Ecto neural progenitor cell (in vitro differentiated cells): ENCODE measurements at places on chromosomes 2 and 18.

- no peak for DNase-seq
These were observed 362.3 kb downstream of the FIGN start for GRCh38 chr2:163373496-163373895.

GRCh38 chr2:216695401-216695821, at the start of gene IGFBP5:
Gene IGFBP5, minus strand, starts transcription at chr2:216695549. Its CDS starts 774 bp downstream, at chr2:216694775.
- peak; percentile 89 for DNase-seq

DNA sequence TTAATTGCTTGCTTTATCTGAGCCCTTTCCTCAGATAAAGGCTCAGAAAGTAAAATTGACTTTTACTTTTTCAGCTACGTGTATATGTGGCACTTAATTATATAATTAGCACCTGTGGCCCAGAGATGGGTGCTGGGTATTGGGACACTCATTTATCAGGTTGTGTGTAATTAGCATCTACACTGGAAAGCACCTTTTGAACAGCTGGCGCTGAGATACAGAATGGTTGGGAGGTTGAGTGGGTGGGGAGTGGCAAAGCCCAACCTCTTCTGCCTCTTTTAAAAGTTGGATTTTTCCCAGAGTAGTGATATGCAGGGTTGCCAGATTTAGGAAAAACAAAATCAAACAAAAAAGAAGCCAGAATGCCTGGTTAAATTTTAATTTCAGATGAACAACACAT, 23.9 kb downstream of the SPTBN1 start:
- DNase-seq: no peak

GRCh38 chr18:44637210-44638033, 43.3 kb upstream of the SETBP1 start:
- no peak for DNase-seq

DNA sequence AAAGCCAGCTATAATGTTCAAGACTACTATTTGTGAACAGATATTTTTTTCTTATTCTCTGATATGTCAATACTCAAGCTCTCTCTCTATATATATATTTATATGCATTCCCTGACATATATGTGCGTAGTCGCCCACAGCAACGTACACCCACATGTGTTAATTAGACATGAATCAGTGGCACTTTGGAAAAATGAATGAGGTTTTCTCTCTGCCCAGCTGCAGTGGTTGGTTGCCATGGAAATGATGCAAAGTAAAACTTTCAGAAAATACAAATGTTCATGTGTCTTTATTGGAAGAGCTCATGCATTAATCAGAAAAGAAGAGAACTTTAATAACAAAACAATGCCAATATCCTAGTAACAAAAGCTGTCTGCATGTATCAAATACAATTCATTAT, 34.7 kb downstream of the UNC80 start:
- no peak for DNase-seq

DNA sequence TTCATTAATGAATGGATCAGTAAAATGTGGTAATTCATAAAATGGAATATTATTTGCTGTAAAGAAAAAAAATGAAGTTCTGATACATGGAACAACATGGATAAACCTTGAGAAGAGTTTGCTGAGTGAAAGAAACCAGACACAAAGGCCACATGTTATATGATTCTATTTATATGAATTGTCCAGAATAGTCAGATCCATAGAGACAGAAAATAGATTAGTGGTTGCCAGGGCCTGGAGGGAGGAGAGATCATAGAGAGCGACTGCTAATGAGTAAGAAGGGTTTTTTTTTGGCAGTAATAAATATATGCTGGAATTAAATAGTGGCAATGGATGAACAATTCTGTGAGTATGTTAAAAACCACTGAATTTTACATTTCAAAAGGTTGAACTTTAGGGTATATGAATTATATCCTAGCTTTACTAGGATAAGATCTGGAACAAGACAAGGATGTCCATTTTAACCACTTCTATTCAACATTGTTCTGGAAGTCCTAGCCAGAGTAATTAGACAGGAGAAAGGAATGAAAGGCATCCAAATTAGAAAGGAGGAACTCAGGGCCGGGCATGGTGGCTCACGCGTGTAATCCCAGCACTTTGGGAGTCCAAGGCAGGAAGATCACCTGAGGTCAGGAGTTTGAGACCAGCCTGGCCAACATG, 48.8 kb downstream of the MAPRE2 start:
- no peak for DNase-seq

GRCh38 chr18:55001394-55002024, 42.2 kb upstream of the CCDC68 start:
- no peak for DNase-seq

- peak; percentile 48 for DNase-seq
These were observed 60.6 kb downstream of the IRS1 start for GRCh38 chr2:226738821-226739544.

GRCh38 chr2:240231838-240232244, 91.4 kb upstream of the OTOS start:
- DNase-seq: peak; percentile 43

GRCh38 chr2:5691221-5691984, 781 bp upstream of the SOX11 start:
- peak; percentile 89 for DNase-seq

- no peak for DNase-seq
These were observed 276.3 kb downstream of the RND3 start for GRCh38 chr2:150211164-150211631.

DNA sequence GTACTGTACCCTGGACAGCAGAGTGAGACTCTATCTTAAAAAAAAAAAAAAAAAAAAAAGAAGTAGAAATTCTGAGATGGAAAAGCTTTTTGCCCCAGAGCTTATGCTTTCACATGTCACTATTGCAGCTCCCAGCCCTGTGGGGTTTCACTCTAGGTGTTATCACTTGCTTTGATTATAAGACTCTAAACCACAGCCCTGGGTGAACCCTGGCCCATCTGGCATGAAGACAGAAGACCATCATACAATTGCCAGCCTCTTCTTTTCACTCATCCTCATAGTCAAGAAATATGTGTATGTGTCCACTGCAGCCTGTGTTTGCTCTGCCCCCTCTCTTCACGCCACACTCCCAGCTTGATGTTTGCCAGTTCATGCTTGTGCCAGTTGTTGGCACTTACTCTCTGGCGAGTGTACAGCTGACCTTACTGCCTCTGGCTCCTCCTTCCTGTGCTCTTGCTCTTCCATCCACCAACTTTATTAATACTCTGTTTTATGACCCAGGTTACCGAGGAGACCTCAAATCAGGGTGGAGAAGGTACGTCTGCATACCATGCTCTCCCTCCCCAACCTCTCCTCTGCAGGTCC, 136.7 kb upstream of the NCK2 start:
- no peak for DNase-seq

DNA sequence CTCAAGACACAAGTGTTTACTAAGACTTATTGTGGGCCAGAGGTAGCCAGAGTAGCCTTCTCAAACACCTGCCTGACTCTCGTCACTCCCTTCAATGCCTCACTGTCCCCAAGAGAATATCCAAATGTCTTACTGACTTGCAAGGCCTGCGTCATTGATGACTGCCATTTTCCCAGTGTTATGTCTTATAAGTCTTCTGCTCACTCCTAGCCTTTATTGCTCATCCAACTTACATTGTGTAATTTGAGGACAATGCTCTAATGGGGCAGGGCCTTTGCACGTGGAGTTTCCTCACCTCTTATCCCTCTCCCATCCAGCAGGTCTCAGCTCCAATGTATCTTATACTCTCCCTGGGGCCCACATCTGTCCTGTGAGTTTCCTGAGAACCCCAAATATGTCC, 10.1 kb upstream of the CD226 start:
- no peak for DNase-seq

DNA sequence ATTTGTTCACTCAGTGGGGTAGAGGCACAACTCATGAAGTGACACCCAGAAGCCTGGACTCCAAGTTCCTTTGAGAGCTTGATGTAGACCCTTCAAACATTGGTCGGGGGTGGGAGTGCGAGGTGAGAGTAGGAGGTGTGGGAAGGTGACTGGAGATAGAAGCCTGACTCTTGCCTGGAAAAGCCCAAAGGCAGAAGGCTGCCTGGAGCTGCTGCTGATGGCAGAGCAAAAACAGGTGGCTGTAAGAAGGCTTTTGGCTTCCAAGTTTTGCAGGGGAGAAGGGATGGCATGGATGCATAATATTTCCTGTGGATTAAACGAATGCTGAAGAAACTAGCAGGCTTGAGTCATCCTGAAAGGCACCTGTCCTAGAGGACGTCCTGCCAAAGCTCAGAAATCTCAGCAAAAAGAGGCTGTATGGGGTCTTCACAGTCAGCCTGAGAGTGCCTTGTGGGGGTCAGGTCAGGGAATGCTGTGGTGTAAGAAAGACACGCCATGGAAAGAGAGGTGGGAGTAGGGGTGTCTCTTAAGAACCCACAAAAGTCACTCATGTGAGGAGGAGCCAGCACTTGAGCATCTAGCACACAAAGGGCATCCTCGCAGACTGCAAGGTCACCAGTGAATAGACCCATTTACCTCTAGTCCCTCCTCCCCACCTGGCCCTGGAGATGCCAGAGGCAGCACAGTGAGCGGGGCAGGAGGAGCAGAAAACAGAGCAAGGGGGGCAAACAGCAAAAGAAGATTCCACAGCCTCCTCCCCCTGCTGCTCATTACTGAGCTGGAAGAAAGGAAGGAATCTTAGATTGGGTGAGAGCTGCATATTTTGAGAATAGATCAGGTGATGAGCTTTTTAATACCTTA, 37.5 kb downstream of the FASTKD2 start:
- DNase-seq: no peak

DNA sequence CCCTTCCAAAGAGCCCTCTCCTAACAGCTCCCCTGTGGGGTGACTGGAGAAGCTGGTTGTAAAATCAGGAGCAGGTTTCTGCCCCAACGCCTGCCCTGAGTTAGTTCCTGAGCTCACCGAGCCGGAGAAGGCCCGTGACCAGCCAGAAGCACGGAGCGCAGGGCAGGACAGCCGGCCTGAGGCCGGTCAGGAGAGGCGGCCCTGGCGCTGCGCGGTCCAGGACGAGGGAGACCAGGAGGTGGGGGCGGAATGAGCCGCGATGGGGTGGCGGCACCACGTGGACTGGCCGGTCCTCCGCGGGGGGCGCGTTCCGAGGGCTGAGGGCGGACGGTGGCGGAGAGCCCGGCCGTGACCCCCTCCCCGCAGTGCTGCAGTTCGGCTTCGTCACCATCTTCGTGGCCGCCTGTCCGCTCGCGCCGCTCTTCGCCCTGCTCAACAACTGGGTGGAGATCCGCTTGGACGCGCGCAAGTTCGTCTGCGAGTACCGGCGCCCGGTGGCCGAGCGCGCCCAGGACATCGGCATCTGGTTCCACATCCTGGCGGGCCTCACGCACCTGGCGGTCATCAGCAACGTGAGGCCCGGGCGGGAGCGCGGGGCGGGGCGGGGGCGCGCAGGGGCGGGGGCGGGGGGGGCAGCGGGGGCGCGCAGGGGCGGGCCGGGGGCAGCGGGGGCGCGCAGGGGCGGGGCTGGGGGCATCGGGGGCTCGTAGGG, 29.0 kb downstream of the ANO7 start:
- peak; percentile 84 for DNase-seq

GRCh38 chr2:16260041-16260830, 319.9 kb downstream of the MYCN start:
- no peak for DNase-seq

- no peak for DNase-seq
These were observed 133.8 kb upstream of the KCNH7 start for GRCh38 chr2:162972383-162972782.

DNA sequence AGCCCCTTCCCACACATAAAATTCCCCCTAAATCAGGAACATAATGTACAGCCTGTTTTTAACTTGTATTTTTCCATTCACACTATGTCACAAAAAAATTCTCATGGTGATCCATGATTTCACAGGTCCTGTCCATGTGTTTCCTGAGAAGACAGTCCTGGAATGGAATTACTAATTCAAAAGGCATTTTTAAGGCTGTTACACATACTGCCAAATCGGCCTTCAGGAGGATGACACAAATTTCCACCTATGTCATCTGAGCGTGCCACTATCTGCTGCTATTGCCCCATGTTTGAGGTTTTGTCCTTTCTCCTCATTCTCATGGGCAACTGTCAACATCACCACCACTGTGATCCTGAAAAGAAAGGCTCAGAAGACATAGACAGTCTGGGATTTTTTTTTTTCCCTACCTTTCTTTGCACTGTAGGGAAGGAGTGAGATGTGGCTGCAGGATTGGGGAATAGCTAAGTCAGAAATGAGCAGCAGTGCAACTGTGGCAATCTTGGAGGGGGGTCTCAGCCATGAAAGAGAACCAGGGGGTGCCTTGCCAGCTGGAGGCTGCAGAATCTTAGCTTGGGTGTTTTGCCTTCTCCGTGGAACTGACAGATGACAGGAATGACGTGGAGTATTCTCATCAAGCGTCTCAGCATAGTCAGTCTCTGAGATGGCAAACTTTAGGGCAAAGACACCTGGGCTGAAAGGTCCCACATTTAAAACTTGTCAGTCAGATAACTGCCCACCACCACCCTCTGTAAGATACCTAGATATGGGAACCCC, 73.4 kb downstream of the MARCHF4 start:
- no peak for DNase-seq

- no peak for DNase-seq
These were observed 94.4 kb downstream of the MGAT5 start for GRCh38 chr2:134348239-134348638.

DNA sequence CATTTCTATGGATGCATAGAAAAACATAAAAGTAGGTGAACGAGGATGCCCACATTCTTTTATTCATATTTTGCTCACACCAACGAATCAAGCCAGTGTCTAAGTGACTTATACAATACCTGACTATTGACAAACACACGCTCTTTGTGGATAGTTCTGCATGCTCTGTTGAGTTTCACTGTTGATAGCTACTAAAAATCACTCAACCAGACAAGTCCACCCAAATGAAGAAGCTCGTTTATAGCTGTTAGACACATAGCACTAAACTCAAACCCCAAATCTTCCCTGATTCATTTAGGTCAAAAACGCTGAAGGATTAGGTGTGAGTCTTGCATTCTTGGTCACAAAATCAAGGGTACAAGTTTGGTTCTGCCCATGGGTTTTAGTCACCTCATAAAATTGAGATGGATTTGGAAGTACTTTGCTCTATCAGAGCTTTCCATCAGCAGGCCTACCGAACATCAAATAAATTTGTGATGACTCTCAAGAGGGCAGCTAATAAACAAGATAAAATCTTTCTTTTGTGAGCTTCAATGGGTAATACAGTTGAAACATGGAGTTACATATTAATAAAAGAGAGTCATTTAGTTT, 92.7 kb upstream of the ETAA1 start:
- no peak for DNase-seq

DNA sequence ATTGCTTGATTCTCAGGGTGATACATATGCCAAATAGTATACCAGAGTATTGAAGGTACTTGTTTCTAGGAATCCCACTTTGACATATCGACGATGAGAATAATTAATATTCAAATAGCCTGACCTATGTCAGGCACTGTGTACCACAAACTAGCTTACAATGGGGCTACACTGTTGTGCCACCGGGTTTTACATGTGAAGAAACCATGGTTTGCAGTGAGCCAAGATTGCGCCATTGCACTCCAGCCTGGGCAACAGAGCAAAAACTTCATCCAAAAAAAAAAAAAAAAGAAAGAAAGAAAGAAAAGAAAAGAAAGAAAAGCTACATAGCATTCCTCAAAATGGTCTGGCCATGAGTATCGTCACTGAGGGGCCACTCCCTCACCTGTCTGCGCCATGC, 25.5 kb downstream of the GYPC start:
- DNase-seq: no peak

GRCh38 chr18:71068338-71068737, 779.5 kb downstream of the SOCS6 start:
- DNase-seq: no peak

- no peak for DNase-seq
These were observed 39.1 kb downstream of the FN1 start for GRCh38 chr2:215396595-215397313.

- no peak for DNase-seq
These were observed 372.6 kb upstream of the NT5C1B start for GRCh38 chr2:18961991-18962421.
